ENCODE measurements at places on chromosomes 11 and 22.

DNA sequence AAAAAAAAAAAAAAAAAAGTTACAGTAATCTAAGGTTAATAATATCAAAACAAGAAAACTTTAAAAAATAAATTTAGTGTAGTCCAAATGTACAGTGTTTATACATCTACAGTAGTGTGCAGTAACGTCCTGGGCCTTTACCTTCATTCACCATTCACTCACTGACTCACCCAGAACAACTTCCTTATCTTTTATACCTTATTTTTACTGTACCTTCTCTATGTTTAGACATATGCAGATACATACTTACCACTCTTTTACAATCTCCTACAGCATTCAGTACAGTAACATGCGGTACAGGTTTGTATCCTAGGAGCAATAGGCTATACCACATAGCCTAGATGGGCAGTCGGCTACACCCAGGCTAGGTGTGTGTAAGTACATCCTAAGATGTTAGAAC lies 38.5 kb downstream of the TCF20 start:
- no peak for DNase-seq

DNA sequence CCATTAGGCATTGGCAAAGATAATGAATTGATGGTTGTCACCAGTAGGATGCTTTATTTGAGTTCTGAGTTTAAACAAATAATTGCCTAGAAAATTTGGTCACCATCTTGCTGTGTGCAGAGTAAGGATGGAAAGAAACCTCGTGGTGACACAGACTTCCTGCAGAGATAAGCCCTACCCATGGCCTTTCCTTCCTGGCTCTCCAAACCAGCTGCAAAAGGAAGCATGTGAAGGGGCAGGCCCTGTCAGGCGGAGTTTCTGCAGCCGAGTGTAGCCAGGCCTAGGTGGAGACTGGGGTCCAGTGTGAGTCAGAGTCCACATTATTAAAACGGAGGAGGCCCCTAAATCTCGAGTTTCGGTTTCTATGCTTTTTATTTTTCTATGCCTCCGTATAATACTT lies 83.1 kb upstream of the ADSL start:
- no peak for DNase-seq

DNA sequence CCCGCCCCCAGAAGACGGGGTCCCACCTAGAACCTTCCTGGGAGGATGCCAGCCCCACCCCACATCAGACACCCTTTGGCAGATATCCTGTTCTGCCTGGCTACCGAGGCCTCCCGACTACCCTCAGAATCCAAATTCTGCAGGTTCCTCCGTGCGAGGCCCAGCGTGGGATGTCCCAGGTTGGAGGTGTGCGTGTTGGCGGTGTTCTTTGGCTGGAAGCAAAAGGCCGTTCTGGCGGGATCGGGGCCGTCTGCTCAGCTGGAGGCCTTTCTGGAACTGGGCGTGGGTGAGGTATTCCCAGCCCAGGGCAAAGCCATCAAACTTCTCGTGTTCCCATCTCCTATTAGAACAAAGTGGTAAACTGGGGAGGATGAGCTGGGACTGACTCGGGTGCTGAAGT lies 32.6 kb downstream of the NUP50 start:
- DNase-seq: no peak

GRCh38 chr11:134027671-134028070 lies 41.2 kb upstream of the JAM3 start:
- no peak for DNase-seq

- DNase-seq: no peak
These were observed 4.9 kb downstream of the LRRC75B start for GRCh38 chr22:24587948-24588347.
